ENCODE measurements at places on chromosomes 7 and 10.
A peak's percentile ranks its signal among the peaks of the same experiment; 100 is the strongest.

- DNase-seq, result no peak
Measured at GRCh38 chr7:105003275-105003674, 10.7 kb upstream of the KMT2E start.

DNA sequence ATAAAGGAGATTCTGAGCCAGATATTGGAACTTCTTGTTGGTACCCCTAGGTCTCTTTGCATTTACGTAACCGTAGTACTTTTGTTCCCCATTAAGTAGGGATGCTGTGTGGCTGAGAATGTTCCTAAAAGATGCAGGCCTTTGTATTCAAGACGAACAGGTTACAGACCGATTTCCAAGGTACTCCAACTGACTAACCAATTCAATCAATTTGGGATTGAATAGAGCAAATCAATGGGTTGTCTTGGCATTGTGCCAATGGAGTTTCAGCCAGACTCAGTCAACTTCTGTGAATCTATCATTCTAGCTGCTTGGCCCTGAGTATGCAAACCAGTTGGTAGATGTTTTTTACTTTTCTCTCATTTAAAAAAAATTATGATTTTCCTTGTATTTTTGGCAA, 347.3 kb upstream of the NPVF start:
- DNase-seq, result no peak

DNA sequence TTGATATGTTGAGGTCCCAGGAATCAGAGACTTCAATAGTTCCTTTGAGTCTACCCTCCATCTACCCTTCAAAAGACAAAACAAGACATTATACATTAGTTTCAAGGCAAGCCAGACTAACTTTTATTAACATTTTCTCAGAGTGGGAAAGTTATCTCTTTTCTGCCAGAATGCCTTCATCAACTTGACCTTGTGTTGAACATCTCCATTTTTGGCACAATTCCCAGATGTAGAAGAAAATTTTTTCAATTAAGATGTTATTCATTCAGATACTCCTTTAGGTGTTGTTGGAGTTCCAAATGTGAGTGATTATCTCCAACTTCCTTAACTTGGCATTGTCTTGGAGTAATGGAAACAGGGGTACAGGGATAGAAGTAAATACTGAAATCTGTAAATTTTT, 59.1 kb downstream of the NRF1 start:
- DNase-seq, result no peak

DNA sequence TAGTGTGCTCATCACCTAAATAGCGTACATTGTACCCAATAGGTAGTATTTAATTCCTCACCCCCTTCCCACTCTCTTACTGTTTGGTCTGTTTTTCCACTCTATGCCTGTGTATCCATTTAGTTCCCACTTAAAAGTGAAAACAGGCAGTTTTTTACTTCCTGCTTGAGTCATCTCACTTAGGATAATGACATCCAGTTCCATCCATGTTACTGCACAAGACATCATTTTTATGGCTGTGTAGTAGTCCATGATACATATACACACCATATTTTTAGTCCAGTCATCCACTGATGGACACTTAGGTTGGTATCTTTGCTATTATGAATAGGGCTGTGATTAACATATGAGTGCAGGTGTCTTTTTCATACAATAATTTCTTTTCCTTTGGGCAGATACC, 10.1 kb downstream of the STK17A start:
- DNase-seq, result no peak

GRCh38 chr10:11381511-11381910, 229.9 kb downstream of the USP6NL start:
- DNase-seq, result no peak

DNA sequence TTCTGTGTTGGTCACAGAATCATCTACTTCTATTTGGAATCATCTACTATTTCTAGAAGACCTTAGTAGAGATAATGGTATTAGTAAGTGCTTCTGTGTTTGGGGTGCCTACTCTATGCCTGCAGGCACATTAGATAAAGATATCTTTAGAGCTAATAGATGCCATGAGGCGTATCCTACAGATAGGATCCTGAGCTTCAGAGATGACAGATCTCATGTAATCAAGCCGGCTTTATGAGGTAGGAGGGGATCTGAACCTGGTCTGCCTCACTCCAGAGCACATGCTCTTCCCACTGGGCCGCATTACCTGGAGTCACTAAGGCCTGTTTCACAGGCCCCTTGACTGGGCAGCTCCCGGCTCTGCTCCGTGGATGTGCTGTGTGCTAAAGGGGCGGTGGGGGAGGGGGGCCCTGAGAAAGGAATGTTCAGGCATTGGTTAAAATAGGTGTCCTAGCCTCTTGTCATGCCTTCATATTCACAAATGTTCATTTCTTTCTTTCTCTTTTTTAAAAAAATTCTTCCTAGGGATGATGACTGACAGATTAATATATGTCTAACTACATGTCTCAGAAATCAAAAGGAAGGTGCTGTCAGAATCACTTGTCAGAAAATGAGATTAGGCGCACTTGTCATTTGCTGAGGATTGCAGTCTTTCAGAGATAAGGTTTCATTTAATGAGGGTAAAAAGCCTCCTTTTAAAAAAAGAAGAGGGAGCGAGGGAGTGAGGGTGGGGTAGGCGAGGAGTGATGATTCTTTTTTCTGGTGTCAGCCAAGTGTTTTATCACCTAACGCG, 458.0 kb upstream of the GALNT17 start:
- DNase-seq, result no peak

DNA sequence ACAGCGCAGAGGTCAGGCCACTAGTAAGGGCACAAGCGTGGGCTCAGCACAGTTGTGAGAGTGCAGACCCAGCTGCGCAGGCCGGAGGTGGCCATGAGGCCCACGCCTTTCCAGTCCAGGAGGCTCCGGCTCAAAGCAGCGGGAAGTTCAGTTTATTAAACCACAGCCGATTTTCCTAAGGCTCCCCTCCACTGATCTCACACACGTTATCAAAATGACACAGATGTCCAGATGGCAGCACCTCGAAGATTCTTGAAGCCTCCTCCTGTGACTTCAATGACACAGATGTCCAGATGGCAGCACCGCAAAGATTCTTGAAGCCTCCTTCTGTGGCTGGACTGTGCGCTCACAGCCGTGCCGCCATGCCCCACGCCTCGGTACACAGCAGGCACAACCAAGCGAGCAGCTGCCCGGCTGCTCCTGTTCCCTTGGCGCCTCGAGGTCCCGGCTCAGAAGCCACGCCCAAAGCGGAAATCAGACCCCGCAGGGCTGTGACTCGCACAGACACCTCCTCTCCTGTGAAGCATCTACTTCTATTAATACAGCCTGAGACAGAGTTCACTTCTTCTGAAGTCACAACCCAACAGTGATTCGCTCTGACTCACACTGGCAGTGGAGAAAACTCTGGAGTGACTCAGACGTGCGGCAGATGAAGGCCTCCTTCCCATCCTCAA, 122.7 kb downstream of the MAD1L1 start:
- DNase-seq, result peak; percentile 57

DNA sequence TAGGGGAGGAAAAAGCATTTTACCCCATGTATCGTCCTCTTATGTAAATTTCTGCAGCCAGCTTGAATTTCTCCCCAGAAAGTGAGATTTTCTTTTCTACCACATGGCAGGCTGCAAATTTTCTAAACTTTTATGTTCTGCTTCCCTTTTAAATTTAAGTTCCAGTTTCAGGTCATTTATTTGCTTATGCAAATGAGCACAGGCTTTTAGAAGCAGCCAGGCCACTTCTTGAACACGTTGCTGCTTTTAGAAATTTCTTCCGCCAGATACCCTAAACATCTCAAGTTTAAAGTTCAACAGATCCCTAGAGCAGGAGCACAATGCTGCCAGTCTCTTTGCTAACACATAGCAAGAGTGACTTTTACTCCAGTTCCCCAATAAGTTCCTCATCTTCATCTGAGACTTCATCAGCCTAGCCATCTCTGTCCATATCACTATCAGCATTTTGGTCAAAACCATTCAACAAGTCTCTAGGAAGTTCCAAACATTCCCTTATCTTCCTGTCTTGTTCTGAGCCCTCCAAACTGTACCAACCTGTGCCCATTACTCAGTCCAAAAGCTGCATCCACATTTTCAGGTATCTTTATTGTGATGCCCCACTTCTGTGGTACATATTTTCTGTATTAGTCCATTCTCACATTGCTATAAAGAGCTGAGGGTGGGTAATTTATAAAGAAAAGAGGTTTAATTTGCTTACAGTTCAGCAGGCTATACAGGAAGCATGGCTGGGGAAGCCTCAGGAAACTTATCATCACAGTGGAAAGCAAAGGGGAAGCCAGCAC, 16.3 kb downstream of the EZH2 start:
- DNase-seq, result no peak

- no peak for DNase-seq
Measured at GRCh38 chr10:63238501-63238900, 105.4 kb downstream of the NRBF2 start.

DNA sequence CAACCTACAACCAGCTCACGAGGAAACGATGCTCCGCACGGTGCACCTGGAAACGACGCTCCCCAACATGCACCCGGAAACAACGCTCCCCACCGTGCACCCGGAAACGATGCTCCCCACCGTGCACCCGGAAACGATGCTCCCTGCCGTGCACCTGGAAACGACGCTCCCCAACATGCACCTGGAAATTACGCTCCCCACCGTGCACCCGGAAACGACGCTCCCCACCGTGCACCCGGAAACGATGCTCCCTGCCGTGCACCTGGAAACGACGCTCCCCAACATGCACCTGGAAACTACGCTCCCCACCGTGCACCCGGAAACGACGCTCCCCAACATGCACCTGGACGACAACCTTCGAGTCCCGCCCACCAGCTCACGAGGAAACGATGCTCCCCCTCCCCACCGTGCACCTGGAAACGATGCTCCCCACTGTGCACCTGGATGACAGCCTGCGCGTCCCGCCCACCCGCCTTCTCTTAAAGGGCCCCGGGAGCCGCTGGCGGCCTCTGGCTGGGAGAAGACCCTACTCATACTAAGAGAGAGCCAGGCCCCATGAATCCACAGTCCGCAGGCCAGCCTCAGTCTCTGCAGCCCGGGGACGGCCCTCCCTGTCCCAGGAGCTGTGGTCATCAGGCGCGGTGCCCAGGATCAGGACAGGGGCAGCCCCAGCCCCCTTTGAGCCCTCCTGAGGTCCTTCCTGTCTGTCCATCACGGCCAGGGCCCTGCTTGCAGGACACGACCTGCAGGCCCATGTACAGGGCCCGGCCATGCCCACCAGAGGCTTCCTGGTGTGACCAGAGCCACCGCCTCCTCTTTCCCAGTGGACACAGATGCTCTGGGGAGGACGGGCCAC, 98.3 kb downstream of the PDGFA start:
- no peak for DNase-seq

DNA sequence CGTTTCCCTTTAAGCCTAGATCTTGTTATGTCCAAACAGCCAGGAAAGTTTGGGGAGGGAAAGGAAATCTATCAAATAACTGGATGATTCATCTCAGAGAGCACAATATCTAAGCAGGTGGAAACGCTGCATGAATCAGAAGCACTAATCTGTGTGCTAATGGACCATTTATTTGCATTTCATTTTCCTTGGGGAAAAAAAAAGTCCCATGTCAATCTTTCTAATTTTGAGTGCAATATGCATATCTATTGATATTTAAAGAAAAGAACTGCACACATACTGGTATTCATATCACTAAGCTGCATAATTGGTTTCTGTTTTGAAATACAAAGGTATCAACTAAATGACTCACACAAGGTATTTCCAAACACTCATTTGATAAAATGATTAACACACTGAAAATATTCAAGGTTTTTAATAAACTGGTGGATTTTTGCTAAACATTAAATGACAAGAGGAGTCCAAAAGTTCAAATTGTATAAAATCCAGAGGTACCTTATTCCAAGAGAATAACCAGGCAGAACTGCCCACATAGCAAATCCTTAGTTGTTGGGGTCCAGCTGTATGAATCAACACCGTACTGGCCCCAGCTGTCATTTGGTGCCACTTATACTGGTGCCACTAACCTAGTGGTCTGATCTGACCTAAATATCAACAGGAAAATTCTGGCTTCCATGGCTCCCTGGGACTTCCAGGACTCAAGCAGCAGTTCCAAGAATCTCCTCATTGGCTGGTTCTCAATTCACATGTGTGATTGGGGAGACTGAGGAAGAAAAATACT, 122.2 kb upstream of the SP4 start:
- DNase-seq, result no peak

Data from activated CD4-positive, alpha-beta T cell treated with anti-CD3 and anti-CD28 coated beads for 24 hours (primary cell).